Urinary bladder (tissue), 4 donors: ENCODE measurements at places on chromosomes 4 and X. TPM values are rescaled to one million over a fixed set of nuclear protein-coding genes. Genes with fewer than 3 reads are reported as not detected.

DNA sequence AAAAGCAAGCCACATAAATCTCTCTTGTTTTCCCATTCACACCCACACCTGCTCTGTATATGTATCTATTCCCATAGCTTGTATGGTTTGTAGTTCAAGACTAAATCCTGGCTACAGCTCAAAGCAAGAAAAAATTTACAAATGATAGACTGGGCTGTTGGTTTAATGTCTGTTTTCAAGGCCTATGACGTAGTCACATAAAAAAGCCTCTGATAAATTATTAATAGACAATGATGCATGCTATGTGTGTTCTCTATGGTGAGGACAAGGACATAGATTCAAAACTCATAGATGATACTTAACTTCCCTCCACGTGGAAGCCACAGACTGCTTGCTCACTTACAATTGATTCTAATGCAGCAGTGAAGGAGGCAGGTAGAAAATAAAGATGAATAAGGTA, 194.0 kb downstream of the LDB2 start:
- no peak for DNase-seq

Gene CDX4
- total RNA-seq, result not detected

DNA sequence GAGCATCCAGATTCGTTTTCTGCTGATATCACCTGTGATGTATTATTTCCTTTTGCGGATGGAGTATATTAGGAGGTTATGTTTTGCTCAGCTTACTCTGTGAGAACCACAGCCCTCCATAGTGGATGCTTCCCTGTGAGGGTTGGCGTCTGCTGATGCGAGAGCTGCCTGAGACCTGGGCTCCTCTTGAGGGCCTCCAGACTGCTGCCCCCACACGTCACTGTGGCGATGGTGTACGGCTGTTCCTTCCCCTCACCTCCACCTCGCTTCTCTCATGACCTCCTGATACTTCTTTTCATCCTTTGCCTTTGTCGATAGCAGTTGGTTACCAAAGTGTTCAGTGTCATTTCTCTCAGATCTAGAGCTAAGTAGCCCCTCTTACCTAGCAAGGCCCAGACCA, 71.7 kb downstream of the TNIP2 start:
- DNase-seq, result no peak

DNA sequence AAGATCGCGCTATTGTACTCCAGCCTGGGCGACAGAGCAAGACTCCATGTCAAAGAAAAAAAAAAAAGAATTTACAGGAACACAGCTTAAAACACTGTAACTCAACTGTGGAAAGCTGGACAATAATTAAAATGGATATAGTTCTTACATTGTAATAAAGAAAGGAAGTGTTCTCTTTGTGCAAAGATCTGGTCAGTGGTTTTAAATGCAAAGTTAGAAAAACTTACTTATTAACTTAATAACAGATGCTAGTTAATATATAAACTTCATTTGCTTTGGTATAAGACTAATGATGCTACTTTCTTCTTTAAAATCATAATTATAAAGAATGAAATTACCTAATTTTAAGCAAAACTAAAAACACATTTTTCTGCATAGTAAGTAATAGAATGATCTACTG, 2024.1 kb upstream of the TENM3 start:
- DNase-seq, result no peak

Gene BDH2
- total RNA-seq, result 78.8 TPM

DNA sequence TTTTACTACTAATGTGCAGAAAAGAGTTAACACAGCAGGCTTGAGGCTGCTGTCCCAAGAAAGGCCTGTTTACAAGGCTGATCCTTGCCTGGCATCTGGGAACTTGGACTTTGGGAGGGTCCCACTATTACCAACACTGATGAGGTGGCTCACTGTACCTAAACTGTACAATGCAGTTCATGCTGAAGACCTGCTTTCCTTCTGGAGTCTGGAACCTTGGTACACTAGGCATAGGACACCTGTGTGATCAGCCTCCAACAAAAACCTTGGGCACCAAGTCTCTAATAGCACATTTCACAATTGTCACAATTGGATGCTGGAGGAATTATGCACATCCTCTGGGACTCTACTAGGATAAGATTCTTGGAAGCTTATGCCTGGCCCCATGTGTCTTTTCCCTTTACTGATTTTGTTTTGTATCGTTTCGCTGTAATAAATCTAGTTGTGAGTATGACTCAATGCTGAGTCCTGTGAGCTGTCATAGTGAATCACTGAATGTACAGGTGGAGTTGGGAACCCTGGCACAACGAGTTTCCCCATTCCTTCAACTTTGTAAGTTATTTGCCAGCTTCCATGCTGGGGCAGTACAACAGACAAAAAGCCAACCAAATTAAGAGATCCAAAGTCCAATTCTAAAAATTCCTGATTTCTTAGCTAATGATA, 45.9 kb downstream of the TEC start:
- no peak for DNase-seq

GRCh38 chrX:29941287-29941686, 274.1 kb upstream of the MAGEB2 start:
- no peak for DNase-seq

GRCh38 chrX:150291014-150291413, 72.1 kb upstream of the MAMLD1 start:
- no peak for DNase-seq

DNA sequence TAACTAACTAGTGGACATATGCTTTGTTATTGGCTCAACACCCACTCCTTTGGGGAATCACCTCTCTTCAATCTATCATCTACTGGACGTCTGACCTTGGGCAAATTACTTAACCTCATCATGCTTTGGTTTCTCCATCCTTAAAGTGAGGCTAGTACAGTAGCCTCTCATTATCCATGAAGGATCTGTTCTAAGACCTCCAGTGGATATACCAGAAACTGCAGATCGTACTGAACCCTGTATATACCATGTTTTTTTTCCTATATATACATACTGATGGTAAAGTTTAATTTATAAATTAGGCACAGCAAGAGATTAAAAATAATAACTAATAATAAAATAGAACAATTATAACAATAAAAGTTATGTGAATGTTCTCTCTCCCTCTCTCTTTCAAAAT, 56.2 kb downstream of the HMGB3 start:
- DNase-seq, result no peak
